ENCODE measurements at places on chromosomes 5 and 9. TPM values are rescaled to one million over a fixed set of nuclear protein-coding genes. Genes with fewer than 3 reads are reported as not detected.

Gene PHF24
- not detected for total RNA-seq

Gene F2RL1
- total RNA-seq: 26.3 TPM

Gene MARCOL
- not detected for total RNA-seq

Gene PCDHA3
- total RNA-seq: 0.32 TPM

Gene ATP10B
- total RNA-seq: not detected

Gene FAM221B
- not detected for total RNA-seq

Gene BTNL8
- not detected for total RNA-seq

Gene VCP
- total RNA-seq: 351 TPM

Gene IL33
- 7.3 TPM for total RNA-seq

Gene COL15A1
- total RNA-seq: 1.7 TPM

Gene FRRS1L
- total RNA-seq: not detected

Gene HRH2
- not detected for total RNA-seq

Gene FOXD4L6
- under 0.01 TPM for total RNA-seq

Gene NCBP1
- total RNA-seq: 60.9 TPM

Gene ZNF366
- under 0.01 TPM for total RNA-seq

Gene INSL4
- total RNA-seq: not detected
